ENCODE measurements at places on chromosomes 11 and 22.

DNA sequence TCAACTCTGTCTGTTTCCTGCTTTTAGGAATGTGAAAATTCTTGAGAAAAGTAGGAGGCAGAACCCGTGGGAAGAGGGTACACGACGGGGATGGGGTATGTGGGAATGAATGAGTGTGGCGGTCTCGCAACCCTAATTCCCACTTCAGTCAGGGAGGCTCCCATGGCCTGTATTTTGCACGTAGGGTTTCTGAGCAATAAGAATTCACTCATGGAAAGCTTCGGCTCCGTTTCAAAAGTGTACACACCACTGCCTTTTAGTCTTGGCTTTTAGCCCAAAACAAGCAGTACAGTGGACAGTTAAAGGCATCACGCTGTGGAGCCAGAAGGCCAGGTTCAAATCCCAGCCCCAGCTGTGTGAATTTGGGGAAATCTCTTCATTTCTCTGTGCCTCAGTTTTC, 116.7 kb downstream of the MN1 start:
- no peak for DNase-seq

DNA sequence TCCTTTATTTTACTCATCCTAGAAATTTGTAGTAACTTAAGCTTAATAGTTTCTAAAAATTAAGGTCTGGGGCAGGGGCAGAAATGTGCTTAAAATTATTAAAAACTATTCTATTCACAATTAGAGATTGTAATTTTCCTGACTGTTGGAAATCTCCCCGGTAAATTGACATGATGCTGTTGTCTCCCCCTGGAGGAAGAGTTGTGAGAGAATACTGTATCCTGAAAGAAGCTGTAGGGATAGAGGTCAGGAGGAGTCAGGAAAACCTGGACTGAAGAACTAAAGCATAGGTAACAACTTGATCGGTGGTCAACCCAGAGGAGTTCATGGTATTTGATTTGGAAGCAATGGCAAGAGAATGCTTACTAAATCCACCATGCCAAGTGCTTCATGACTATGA, 16.2 kb upstream of the ESAM start:
- no peak for DNase-seq

- no peak for DNase-seq
These were observed 465.2 kb downstream of the MIAT start for GRCh38 chr22:27122574-27122973.

- DNase-seq, result no peak
These were observed 35.6 kb downstream of the NXPE1 start for GRCh38 chr11:114524122-114524521.

DNA sequence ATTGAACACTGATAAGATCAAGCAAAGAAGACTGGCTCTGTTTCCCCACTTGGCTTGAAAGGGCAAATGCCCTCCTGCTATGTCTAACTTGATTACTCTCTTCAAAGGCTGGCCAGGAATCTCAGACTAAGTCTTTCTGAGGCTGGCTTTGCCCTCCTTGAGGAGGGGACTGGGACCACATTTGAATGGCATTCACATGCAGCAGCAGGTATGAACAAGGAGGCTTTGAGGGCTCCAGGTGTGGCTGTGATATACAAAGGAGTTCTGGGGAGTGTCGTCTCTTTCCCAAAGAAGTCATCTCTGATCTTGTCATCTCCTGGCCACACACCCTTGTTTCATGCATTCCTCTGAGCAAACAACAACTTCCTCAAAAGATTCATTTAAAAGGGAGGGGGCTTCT, 130.8 kb downstream of the ARL14EP start:
- no peak for DNase-seq

GRCh38 chr22:27090611-27091011, 433.2 kb downstream of the MIAT start:
- DNase-seq, result no peak

GRCh38 chr11:120073196-120073595, 64.7 kb downstream of the TRIM29 start:
- no peak for DNase-seq

GRCh38 chr11:108997826-108998225, 333.0 kb downstream of the DDX10 start:
- DNase-seq, result no peak

- no peak for DNase-seq
These were observed 303.8 kb downstream of the METTL15 start for GRCh38 chr11:28412029-28412428.

DNA sequence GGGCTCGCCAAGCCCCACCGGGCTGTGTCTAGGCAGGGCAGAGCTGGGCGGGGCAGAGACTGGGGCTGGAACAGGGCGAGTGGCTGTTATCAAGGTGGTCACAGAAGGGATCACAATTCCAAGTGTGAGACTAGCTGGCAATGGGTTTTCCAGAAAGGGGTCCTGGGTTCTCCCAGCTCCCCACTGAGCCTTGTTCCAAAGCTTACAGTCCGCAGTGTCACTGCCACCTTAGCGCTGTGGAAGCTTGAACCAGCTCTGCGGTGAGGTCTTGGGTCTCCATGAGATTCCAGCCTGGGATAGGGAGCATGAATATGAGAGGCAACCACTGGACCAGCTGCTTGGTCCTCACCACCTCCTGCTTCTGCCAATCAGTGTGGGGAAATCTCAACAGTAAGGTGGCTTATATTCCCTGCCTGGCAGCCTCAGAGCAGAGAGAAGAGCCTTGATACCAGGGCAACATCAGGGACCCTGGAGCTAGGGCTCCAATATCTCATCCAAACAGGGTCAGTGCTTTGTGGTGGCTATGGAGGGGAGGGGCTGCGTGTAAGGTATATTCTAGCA, 831 bp downstream of the CD44 start:
- DNase-seq, result no peak

GRCh38 chr11:36779791-36780190, 181.8 kb upstream of the RAG2 start:
- DNase-seq, result no peak

DNA sequence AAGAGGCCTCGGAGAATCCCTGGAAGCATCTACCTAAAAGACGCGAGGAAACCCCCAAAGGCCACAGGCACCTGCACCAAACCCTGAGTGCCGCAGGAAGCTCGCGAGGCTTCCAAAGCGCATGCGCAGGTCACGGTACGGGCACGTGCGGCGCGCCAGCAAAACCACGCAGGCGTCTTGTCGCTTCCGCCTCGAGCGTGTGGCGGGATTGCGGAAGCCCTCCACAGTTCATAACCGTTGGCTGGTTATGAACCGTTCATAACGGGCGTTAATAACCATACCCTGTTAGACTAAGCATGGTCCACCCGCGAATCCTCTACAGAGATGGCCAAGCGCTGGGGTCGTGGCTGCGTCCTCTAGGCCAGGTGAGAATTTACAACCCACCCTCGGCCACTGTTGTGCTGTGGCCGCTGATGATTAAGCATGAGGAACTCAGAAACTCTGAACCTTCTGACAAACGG, 46.4 kb downstream of the MORC2 start:
- DNase-seq, result peak; percentile 10

GRCh38 chr22:43412808-43413795, 1.3 kb downstream of the MPPED1 start:
- no peak for DNase-seq

- no peak for DNase-seq
These were observed 1.2 kb downstream of the GRK2 start for GRCh38 chr11:67267188-67268080.

GRCh38 chr22:22892096-22893052, 4.8 kb downstream of the IGLL5 start:
- no peak for DNase-seq

DNA sequence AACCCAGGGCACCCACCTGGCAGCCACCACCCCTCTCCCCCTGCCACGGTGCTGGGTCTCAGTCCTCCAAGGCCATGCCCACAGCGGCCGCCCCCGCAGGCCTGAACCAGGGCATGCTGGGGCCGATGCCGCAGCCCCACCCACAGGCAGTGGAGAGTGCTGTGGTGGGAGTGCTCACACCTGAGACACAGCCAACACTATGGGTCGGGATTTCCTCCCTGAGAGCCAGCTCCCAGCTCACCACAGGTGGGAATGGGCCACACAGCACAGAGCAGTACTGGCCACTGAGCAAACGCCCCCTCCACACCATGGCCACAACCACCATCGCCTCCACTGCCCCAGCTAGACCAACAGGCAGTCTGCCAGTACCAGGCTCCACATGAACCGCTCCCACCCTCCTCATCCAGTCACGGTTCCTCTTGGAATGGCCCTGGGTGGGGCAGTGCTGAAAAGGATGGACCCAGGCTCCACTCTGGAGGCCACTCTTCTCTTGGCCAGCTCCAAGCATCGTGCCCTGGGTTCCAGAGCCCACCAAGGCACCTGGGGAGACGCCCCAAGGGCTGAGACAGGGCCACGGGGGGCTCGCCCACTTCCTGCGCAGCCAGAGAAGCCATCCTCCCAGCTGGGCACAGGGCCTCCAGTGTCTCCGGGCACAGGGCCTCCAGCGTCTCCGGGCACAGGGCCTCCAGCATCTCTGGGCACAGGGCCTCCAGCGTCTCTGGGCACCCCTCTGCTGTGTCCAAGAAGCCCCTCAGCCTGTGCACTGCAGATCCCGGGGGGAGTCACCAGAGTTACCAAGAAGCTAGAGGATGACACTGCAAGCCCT, 14.2 kb downstream of the MOB2 start:
- DNase-seq, result no peak

DNA sequence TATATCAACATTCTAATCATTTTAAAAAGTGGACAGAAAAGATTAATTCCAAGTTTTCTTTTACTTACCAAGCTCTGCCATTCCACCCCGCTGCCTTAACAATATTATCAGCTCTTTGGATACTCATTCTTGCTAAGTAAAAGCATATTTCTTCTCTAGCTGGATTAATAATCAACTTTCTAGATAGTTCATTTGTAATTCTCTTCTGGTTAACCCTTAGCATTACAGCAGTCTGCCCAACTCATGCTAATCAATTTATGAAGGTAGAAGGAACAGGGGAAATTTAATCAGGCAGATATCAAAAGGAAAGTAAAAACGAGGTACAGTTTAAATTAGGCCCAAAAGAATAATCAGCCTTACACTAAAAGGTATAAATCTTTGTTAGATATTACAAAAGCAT, 41.0 kb upstream of the SOX6 start:
- DNase-seq, result no peak

GRCh38 chr11:27646051-27646818, 54.0 kb downstream of the BDNF start:
- DNase-seq, result no peak

DNA sequence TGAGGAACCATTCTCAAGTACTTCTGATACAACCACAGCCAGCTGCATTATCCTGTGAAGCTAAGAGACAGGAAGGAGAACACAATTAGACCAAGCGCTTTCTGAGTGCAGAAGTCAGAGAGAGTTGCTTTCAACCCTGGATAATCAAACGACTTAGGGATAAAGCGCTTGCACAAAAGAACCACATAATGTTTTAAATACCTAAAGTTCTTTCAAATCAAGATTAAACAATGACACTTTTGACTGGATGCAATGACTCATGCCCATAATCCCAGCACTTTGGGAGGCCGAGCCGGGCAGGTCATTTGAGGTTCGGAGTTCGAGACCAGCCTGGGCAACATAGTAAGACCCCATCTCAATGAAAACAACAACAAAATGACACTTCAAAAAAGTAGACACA, 145.1 kb downstream of the SWAP70 start:
- DNase-seq, result peak; percentile 82

DNA sequence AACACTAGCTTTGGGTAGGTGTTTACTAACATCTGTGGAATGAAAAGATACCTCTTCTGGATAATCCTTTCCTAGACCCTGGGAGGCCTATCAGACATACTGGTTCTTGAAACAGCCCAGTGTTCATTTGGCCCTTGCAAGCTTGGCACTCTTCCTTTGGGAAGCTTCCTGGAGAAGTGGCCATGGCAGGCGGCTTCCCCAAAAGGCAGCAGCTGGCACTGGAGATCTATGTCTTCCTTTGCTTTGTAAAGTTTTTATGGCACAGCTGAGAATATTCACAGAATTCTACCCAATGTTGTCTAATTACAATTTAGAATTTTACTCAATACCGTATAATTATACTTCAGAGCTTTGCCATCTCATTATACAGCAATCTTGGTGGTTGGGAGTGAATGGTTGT, 199.2 kb upstream of the C11orf87 start:
- no peak for DNase-seq

DNA sequence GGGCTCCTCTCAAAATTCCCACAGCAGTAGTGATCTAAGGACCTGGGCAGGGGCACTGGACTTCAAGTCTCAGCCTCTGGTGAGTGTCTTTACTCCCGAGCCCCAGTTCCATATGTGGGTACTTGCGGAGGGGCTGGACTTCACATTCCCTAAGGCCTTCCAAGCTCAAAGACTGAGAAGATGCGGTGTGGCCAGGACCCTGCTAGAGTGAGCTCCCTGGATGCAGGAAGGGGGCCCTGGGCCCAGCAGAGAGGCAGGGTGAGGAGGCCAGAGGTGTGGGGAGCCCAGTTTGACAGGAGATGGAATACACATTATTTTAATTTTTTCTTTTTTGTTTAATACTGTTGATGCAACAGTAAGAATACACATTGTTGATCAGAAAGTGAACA, 83.7 kb downstream of the IGLL1 start:
- no peak for DNase-seq

DNA sequence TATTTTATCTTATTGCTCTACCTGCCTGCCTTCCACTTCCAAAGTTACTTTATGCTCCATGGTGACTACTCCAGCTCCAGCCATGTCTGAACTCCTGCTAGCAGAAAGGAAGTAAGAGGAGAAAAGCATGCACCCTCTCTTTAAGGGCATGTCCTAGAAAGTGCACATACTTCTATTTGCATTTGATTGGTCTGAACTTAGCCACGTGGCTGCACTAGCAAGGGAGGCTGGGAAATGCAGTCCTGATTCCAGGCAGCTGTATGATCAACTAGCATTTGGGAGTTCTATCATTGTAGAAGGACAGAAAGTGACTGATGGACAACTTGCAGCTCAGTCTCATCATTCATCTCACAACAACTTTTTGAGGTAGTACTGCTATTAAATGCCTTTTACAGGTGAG, 515.7 kb downstream of the BUD13 start:
- DNase-seq, result no peak

GRCh38 chr11:132314911-132315455, 944.6 kb downstream of the NTM start:
- no peak for DNase-seq

GRCh38 chr11:115208808-115209259, 295.4 kb downstream of the CADM1 start:
- no peak for DNase-seq

DNA sequence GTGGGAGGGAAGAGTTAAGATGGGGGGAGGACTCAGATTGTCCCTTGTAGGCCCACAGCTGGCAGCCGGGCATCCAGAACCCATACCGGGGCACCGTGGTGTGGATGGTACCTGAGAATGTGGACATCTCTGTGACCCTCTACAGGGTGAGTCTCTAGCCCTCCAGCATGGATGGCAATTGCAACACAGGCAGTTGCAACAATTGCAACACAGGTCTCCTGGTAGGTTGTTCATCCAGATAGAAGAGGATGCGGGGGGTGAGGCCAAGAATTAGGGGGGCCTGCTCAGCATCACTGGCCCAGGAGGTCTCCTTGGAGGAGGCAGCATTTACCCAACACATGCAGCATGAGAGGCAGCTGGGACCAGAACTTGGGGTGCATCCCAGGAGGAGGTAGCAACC, 3.4 kb downstream of the EHBP1L1 start:
- DNase-seq, result no peak

GRCh38 chr11:74255741-74256375, 55.6 kb downstream of the P4HA3 start:
- peak; percentile 20 for DNase-seq
